ENCODE measurements at places on chromosomes 2 and 18. TPM values are rescaled to one million over a fixed set of nuclear protein-coding genes. Genes with fewer than 3 reads are reported as not detected.
A peak's percentile ranks its signal among the peaks of the same experiment; 100 is the strongest.

- H3K4me3 ChIP-seq, result no peak overlapping the region
- H3K27me3 ChIP-seq, result no peaks in the 10 kb centered on the region
- no peak overlapping the region for H3K27ac ChIP-seq
- H3K4me1 ChIP-seq, result no peaks in the 10 kb centered on the region
Measured at GRCh38 chr2:152440049-152440448, 105.1 kb downstream of the FMNL2 start.

DNA sequence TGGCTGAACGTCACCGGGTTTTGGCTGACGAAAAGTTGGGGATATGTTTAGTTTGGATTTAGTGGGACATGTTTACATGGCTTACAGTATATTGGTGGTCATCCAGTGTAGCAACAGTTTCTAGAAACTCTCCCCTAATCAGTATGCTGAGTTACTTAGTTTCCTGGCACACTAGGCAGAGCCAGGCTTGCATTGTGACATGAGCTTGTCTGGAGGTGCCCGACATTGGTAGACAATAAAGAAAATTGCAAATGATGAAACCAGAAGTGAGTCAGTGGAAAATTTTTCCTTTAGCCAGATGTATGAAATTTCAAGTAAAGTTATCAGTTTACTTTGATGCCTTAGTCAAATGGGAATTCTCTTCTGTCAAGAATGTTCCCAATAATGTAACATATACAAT is 276.1 kb downstream of the RDH14 start:
- peak; percentile 9 for DNase-seq
- no peaks in the 10 kb centered on the region for H3K36me3 ChIP-seq
- no peak overlapping the region for H3K27ac ChIP-seq
- H3K27me3 ChIP-seq, result no peaks in the 10 kb centered on the region

DNA sequence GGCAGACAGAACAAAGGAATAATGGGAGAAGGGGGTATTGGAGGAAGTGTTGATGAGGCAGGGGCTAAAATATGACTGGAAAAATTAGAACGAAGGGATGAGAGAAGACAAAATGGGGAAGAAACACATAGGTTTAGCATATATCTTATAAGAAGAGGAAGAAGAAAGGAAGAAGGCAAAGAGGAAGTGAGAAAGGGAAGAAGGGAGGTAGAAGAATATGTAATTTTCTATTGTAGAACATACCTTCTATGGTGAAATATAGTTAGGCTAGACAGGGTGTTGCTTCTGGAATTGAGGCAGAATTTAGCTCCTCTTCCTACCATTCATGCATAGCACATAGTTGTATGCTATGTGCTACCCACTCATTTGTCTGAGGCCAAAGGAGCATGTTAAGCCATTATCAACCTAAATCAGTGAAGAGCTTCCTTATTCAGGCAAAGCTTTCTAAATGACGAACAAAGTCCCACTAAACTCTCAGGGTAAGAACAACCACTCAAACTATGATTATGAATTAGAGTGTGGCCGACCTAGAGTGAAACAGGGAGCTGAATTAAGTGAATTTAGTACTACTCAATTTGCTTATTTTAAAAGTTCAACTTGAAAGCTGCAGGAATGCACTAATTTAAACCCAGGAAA is 180.9 kb upstream of the GALNT5 start:
- H3K27me3 ChIP-seq, result no peaks in the 10 kb centered on the region
- H3K27ac ChIP-seq, result no peak overlapping the region
- no peak overlapping the region for H3K4me3 ChIP-seq
- H3K4me1 ChIP-seq, result no peaks in the 10 kb centered on the region
- no peak for DNase-seq

- no peaks in the 10 kb centered on the region for H3K36me3 ChIP-seq
- DNase-seq, result no peak
- H3K4me1 ChIP-seq, result no peaks in the 10 kb centered on the region
- H3K27ac ChIP-seq, result no peak overlapping the region
- no peak overlapping the region for H3K4me3 ChIP-seq
- no peaks in the 10 kb centered on the region for H3K27me3 ChIP-seq
Measured at GRCh38 chr18:44341759-44342158, 338.9 kb upstream of the SETBP1 start.

- DNase-seq, result no peak
- H3K27me3 ChIP-seq, result no peaks in the 10 kb centered on the region
- no peak overlapping the region for H3K27ac ChIP-seq
- peaks cover 9% of the 10 kb centered on the region for H3K4me1 ChIP-seq
- H3K36me3 ChIP-seq, result no peaks in the 10 kb centered on the region
Measured at GRCh38 chr18:77108821-77109647, 23.5 kb downstream of the MBP start.

DNA sequence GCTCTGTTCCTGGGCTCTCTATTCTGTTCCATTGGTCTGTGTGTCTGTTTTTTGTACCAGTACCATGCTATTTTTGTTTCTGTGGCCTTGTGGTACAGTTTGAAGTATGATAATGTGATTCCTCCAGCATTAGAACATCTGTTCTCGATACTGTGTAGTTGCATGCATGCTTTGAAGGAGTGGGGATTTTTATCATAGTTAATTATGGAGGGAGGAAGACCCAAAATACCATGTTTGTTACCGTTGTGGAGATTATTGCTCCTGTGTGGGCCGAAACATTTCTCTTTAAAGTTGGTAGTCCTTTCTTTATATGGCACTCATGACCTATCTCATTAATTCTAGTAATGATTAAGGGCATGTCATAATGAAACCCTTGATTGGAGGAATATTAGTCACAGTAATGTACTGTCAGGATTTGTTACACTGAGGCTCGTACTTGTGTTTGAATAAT is 87.6 kb downstream of the TTC27 start:
- no peaks in the 10 kb centered on the region for H3K36me3 ChIP-seq
- no peak overlapping the region for H3K4me3 ChIP-seq

- H3K36me3 ChIP-seq, result no peaks in the 10 kb centered on the region
- no peak for DNase-seq
Measured at GRCh38 chr18:48165111-48165866, 234.8 kb upstream of the SMAD2 start.

DNA sequence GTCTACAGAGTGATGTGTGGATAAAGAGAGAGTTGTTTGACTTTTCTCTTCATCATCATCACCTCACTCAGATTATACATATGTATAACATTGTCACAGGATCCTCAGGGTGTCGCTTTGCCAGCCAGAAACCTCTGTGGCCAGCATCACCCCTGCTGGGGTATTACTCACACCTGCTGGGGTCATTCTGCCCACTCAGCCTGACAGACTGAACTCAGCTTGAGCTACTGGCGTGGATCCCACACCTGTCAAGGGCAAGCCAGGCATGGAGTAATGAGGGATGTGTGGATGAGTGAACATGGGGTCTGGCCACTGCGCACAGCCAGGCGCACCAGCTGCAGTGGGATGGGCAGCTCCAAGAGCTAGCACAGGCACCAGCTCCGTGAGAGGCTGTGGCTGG is 870.6 kb downstream of the CBLN2 start:
- H3K4me1 ChIP-seq, result no peaks in the 10 kb centered on the region
- no peak for DNase-seq
- no peak overlapping the region for H3K27ac ChIP-seq

GRCh38 chr2:37466533-37467222 is 122.2 kb downstream of the QPCT start:
- H3K4me3 ChIP-seq, result no peak overlapping the region
- no peak overlapping the region for H3K27ac ChIP-seq

- H3K4me3 ChIP-seq, result no peak overlapping the region
- DNase-seq, result no peak
- no peaks in the 10 kb centered on the region for H3K4me1 ChIP-seq
- H3K27ac ChIP-seq, result no peak overlapping the region
Measured at GRCh38 chr18:58525928-58526424, 102.9 kb downstream of the ALPK2 start.

- no peak overlapping the region for H3K27ac ChIP-seq
- H3K27me3 ChIP-seq, result no peaks in the 10 kb centered on the region
- H3K36me3 ChIP-seq, result peaks cover 6% of the 10 kb centered on the region
- DNase-seq, result no peak
- H3K4me1 ChIP-seq, result no peaks in the 10 kb centered on the region
Measured at GRCh38 chr2:223969856-223970255, 12.6 kb downstream of the MRPL44 start.

GRCh38 chr2:24579053-24579803 is 88.2 kb downstream of the NCOA1 start:
- H3K36me3 ChIP-seq, result no peaks in the 10 kb centered on the region
- no peak for DNase-seq
- H3K4me1 ChIP-seq, result peaks cover 9% of the 10 kb centered on the region
- no peaks in the 10 kb centered on the region for H3K27me3 ChIP-seq
- H3K4me3 ChIP-seq, result no peak overlapping the region

DNA sequence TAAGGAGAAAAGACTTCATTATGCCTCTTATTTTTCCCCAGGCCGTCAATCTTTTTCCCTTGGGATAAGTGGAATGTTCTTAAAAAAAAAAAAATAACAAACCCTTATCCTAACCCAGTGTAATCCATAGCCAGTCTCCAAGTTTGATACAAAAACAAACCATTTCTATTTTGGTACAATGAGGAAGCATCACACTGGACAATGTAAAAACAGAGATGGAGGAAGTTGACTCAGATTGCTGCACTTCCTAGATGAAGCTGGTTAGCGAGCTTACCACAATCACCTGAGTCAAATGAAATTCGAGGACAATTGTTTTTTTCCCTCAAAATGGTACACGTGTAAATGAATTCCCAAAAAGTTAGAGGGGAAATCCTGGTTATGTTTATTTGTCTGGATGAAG is 259.7 kb downstream of the TCF4 start:
- peaks cover 69% of the 10 kb centered on the region for H3K4me1 ChIP-seq
- H3K27ac ChIP-seq, result peak overlapping the region; percentile 92
- DNase-seq, result peak; percentile 96
- no peaks in the 10 kb centered on the region for H3K36me3 ChIP-seq

DNA sequence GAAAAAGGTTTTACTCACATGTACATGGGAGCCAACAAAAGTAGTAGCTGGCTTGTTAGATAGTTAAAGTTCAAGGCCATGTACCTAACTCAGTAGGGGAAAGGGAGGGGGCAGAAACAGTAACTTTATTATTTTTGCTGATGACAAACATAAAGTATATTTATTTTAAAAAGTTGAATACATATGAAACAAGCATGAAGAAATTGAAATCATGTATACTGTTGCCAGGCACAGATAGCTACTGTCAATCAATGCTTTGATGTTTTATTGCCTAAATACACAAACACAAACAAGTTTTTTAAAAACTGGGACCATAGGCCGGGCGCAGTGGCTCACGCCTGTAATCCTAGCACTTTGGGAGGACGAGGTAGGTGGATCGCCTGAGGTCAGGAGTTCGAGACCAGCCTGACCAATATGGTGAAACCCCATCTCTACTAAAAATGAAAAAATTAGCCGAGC is 7.6 kb upstream of the PSD4 start:
- no peaks in the 10 kb centered on the region for H3K27me3 ChIP-seq
- H3K27ac ChIP-seq, result no peak overlapping the region
- H3K4me1 ChIP-seq, result peaks cover 4% of the 10 kb centered on the region
- DNase-seq, result no peak
- H3K36me3 ChIP-seq, result no peaks in the 10 kb centered on the region
- H3K4me3 ChIP-seq, result no peak overlapping the region

- H3K4me1 ChIP-seq, result peaks cover 34% of the 10 kb centered on the region
- no peak overlapping the region for H3K4me3 ChIP-seq
- no peaks in the 10 kb centered on the region for H3K27me3 ChIP-seq
- no peak overlapping the region for H3K27ac ChIP-seq
- DNase-seq, result no peak
Measured at GRCh38 chr2:98461498-98462049, 16.9 kb downstream of the INPP4A start.

- H3K4me1 ChIP-seq, result no peaks in the 10 kb centered on the region
- H3K4me3 ChIP-seq, result no peak overlapping the region
- no peaks in the 10 kb centered on the region for H3K36me3 ChIP-seq
- H3K27ac ChIP-seq, result no peak overlapping the region
- H3K27me3 ChIP-seq, result no peaks in the 10 kb centered on the region
- no peak for DNase-seq
Measured at GRCh38 chr2:19109518-19109917, 248.9 kb downstream of the OSR1 start.

DNA sequence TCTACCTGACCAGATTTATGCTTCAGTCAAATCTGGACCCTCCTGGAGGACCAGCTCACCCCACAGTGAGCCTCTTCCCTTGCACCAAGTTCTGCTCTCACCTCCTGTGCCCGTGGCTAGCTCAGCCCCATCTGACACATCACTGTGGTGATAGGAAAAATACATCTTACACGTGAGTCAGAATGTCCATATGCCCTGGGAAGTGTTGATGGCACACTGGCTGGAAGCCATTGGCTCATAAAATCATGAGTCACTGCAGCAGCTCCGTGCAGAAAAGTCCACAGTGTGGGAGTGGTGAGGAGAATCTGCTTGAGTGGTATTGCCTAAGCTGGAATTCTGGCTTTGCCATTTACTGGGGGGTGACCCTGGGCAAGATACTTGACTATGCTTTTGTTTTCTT is 42.6 kb upstream of the RAPGEF4 start:
- no peak overlapping the region for H3K27ac ChIP-seq
- peak; percentile 98 for DNase-seq
- H3K36me3 ChIP-seq, result no peaks in the 10 kb centered on the region
- no peak overlapping the region for H3K4me3 ChIP-seq
- no peaks in the 10 kb centered on the region for H3K27me3 ChIP-seq

ZNF396 gene
- total RNA-seq, result 0.72 TPM

SCN1A gene
- not detected for total RNA-seq

CDKL4 gene
- 1.2 TPM for total RNA-seq

LINC00305 gene
- total RNA-seq, result not detected

WDFY1 gene
- 68.7 TPM for total RNA-seq

IL1RL1 gene
- 44.0 TPM for total RNA-seq

CCDC85A gene
- 16.9 TPM for total RNA-seq

ZSCAN30 gene
- total RNA-seq, result 14.6 TPM

RIT2 gene
- total RNA-seq, result not detected

ITGB1BP1 gene
- total RNA-seq, result 95.5 TPM

COL4A3 gene
- not detected for total RNA-seq

ATP8B1 gene
- total RNA-seq, result 100 TPM

DLX1 gene
- not detected for total RNA-seq

CDCA7 gene
- 27.7 TPM for total RNA-seq

MBD2 gene
- total RNA-seq, result 105 TPM

CHRNG gene
- total RNA-seq, result not detected

FAM124B gene
- 82.0 TPM for total RNA-seq

ZNF2 gene
- 4.2 TPM for total RNA-seq

STAT4 gene
- 0.46 TPM for total RNA-seq

TUBA4B gene
- total RNA-seq, result not detected

SERPINB13 gene
- total RNA-seq, result not detected

RGPD4 gene
- 0.09 TPM for total RNA-seq

TMEM178A gene
- 2.8 TPM for total RNA-seq

CASP10 gene
- total RNA-seq, result 37.6 TPM

Data from endothelial cell of umbilical vein (primary cell).